Thyroid gland (tissue), 4 donors: ENCODE measurements at places on chromosomes 5 and 9. TPM values are rescaled to one million over a fixed set of nuclear protein-coding genes. Genes with fewer than 3 reads are reported as not detected.

GRCh38 chr5:59540366-59540765 is 353.2 kb downstream of the PDE4D start:
- no peaks in the 10 kb centered on the region for H3K36me3 ChIP-seq
- no peak for DNase-seq
- H3K27ac ChIP-seq: no peak overlapping the region
- H3K4me3 ChIP-seq: no peak overlapping the region
- no peaks in the 10 kb centered on the region for H3K27me3 ChIP-seq
- H3K4me1 ChIP-seq: peaks cover 11% of the 10 kb centered on the region

Gene GPX3
- 9,846 TPM for total RNA-seq

Gene ZNF354B
- 34.8 TPM for total RNA-seq

DNA sequence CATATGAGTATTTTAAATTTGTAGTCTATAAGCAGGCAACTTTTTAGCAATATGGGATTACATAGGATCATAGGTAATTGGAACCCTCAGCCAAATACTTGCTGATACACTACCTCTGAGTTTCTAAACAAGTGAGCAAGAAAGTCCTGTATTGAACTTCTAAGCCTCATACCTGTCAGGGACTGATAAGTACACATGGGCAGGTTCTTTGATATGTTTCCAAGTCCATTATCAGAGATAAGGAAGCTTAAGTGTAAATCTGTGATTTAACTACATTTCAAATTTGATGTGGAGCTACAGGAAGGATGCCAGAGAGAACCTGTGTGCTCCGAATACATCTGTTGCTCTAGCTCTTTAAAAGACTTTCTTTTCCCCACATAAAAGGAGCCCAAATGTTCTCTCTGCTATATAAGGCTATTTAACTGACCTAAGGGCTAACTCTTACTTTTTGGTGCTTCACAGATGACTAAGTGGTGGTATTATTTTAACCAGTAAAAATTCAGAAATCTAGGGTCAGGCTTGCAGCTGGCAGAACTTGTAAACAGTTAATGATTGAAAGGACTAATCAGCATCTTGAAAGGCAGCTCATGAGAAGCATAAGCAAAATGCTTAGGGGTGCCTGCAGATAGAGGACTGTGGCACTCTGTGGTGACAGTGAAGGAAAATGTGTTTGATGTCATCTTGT is 228.6 kb downstream of the NR3C1 start:
- no peak overlapping the region for H3K4me3 ChIP-seq
- no peak overlapping the region for H3K27ac ChIP-seq
- H3K36me3 ChIP-seq: no peaks in the 10 kb centered on the region
- H3K27me3 ChIP-seq: no peaks in the 10 kb centered on the region

Gene SPINK1
- total RNA-seq: not detected

DNA sequence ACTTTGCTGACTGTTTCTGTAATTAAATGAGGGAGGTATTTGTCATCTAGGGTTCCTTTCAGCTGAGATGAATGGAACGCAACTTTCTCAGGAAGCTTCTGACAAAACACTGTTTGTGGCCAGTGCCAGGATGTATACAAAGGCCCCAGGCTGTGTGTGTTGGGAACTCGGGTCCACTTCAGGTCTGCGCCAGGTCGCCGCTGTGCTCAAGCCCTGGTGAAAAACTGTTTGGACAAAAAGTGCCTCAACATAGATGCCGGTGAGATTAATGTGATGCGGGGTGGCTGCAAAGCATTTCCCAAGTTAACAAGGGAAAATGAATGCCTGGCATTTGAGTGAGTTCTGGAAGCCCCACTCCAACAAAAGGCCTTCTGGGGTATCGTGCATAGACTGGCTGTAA is 156.4 kb downstream of the GABBR2 start:
- no peak overlapping the region for H3K4me3 ChIP-seq
- no peak overlapping the region for H3K27ac ChIP-seq
- H3K36me3 ChIP-seq: no peaks in the 10 kb centered on the region
- DNase-seq: no peak

Gene LHX6
- 1.3 TPM for total RNA-seq

Gene CCIN
- total RNA-seq: 0.40 TPM

Gene SPINK4
- total RNA-seq: not detected

Gene C7
- total RNA-seq: 108 TPM

DNA sequence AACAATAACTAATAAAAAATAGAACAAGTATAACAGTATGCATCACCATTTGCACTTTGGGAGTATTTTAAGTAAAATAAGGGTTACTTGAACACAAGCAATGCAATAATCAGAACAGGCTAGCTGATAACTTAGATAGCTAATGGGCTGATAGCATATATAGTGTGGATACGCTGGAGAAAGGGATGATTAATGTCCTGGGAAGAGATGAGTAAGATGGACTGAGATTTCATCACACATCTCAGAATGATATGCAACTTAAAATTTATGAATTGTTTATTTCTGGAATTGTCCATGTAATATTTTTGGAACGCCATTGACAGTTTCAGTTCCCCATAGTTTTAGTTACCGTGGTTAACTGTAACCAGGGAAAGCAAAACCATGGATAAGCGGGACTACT is 173.6 kb downstream of the ISL1 start:
- no peak overlapping the region for H3K4me3 ChIP-seq
- DNase-seq: no peak
- H3K36me3 ChIP-seq: no peaks in the 10 kb centered on the region
- H3K27ac ChIP-seq: no peak overlapping the region

Gene PPP3R2
- not detected for total RNA-seq

GRCh38 chr9:83920469-83920926 is 734 bp downstream of the KIF27 start:
- H3K27ac ChIP-seq: peak overlapping the region; percentile 99
- H3K27me3 ChIP-seq: no peaks in the 10 kb centered on the region
- H3K36me3 ChIP-seq: no peaks in the 10 kb centered on the region

Gene KIF4B
- not detected for total RNA-seq

DNA sequence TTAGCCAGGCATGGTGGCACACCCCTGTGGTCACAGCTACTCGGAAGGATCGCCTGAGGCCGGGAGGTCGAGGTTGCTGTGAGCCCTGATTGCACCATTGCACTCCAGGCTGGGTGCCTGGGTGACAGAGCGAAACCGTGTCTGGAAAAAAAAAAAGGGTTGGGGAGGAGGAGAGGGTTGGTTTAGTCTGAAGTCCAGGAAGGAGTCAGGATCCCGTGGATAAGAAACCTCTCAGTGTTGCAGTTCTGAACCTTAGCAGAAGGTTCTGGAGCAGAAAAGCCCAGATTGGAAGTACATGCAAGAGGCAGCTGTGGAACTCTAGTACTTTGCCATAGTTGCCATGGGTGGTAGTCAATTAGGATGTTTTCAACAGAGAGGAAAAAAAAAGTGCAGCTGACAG is 125.2 kb upstream of the CPEB4 start:
- peak; percentile 84 for DNase-seq
- peak overlapping the region; percentile 96 for H3K27ac ChIP-seq
- H3K4me3 ChIP-seq: no peak overlapping the region
- no peaks in the 10 kb centered on the region for H3K36me3 ChIP-seq

Gene TERT
- not detected for total RNA-seq

GRCh38 chr9:114921171-114921570 is 9.2 kb downstream of the TNFSF8 start:
- H3K27me3 ChIP-seq: no peaks in the 10 kb centered on the region
- peaks cover 15% of the 10 kb centered on the region for H3K4me1 ChIP-seq
- no peaks in the 10 kb centered on the region for H3K36me3 ChIP-seq
- no peak overlapping the region for H3K4me3 ChIP-seq
- no peak overlapping the region for H3K27ac ChIP-seq
